Activated CD4-positive, CD25-positive, alpha-beta regulatory T cell (primary cell): ENCODE measurements at places on chromosomes 2 and 18.
A peak's percentile ranks its signal among the peaks of the same experiment; 100 is the strongest.

- DNase-seq: no peak
Measured at GRCh38 chr2:203708846-203709396, 2.5 kb downstream of the CD28 start.

DNA sequence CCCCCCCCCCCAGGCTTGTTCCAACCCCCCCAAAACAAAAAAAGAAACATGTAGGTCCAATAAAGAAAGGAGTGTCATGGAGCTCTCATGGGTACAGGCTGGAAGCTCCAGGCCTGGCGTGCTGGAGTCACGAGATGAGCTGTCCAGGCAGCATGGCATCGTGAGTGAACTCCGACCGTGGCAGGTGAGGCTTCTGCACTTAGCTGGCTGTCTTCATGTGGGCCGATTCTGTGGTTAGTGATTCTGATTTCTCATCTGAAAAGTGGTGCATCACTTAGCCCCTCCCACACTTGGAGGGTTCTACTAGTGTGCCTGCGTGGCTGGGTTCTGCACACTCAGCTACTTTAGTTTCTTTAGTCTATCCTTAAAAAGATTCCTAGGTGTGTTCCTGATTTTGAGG is 126.4 kb upstream of the MGAT5 start:
- DNase-seq: peak; percentile 22

- DNase-seq: no peak
Measured at GRCh38 chr2:134669731-134670669, 48.8 kb downstream of the TMEM163 start.

DNA sequence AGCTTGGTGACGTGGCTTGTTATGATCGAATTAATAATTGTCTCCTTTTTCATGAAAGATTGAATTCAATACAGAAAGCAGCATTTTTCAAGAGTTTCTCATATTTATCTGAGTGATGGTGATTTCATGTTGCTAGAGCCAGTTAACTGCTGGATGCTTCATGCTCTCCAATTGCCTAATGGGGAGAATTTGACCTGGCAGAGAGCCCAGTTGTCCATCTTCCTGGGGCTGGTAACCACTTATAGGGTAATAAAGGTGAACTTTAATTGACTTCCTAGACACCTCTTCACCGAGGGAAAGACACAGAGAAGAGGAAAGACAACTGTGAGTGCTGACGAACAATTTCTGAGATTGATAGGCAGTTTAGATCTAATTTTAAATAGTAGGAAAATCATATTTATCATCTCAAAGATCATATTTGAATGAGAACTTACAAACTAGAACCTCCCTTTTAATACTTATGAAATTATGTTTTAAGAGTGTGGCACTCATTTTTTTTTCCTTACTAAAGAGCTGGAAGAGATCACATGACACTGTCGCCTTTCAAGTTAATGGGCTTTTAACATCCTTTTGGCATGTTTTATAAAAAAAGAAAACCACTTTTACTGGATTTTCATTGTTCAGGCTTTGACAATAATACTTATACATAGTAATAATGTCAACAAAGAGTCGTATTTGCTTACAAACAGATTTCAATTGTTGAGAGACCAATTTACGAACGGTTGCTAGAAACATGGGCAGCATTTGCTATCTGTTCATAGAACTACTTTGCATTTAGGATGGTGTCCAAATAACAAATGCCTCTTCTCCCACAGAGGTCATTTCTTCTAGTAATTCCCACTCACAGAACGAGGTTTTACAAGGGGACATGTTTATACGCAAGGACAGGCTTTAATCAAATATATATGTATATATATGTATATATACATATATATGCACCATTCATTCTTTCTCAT is 153.3 kb downstream of the RAPGEF4 start:
- DNase-seq: no peak

GRCh38 chr2:200199576-200200263 is 106.8 kb upstream of the SPATS2L start:
- no peak for DNase-seq

- DNase-seq: peak; percentile 12
Measured at GRCh38 chr2:73232403-73233153, 461 bp downstream of the PRADC1 start.

DNA sequence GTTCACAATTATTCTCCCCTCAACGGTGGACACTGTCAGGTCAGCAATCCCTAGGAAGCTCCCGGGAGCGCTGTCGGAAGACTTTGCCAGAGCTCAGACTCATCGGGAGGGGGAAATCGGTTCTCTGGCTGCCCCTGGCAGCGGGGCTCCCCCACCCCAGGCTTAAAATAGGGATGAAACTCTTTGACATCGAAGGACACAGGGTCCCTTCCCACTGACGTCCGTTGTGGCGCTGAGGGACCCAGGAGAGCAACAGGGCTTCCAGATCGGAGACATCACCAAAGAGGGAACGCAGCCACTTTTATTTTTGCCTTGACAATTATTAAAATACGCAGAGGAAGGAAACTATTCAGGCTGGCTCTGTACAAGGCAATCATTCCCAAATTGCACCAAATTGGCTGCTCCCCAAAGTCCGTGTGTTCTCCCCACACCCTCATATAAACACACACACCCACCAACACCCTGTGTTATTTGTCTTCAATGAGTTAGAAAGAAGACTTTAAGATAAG is 249.0 kb downstream of the CDH20 start:
- DNase-seq: no peak

DNA sequence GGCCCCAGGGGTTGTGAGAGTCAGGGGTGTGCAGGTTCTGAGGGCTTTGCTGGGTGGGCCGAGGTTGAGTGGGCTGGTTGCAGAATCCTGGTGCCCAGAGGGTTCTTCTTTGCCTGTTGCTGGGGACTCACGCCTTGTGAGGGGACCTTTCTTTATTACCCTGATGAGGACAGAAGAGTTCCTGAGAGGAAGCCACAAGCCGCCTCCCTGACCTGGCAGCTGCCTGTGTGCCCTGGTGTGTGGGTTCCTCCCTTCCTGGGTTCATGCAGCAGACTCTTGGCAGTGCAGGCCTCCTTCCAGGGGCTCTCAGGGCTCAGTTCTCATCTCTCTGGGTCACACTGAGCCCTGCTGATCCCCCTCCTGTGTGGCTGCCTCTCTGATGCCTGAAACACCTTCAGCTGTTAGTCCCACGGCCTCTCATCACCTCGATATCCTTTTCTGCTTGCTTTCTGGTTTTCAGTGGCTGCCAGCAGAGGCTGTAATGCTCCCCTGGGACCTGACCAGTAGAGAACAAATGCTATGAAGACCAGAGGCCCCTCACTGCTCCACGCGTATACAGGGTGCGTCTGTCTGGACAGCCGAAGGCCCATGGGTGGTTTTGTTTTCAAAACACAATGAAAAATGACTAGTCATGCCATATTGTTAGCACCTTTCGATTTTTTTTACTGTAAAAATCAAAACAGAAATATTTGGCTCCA is 191.3 kb downstream of the AGAP1 start:
- DNase-seq: no peak

GRCh38 chr2:47888581-47889280 is 17.6 kb downstream of the FBXO11 start:
- no peak for DNase-seq

GRCh38 chr2:7945026-7945425 is 736.8 kb upstream of the ID2 start:
- no peak for DNase-seq

DNA sequence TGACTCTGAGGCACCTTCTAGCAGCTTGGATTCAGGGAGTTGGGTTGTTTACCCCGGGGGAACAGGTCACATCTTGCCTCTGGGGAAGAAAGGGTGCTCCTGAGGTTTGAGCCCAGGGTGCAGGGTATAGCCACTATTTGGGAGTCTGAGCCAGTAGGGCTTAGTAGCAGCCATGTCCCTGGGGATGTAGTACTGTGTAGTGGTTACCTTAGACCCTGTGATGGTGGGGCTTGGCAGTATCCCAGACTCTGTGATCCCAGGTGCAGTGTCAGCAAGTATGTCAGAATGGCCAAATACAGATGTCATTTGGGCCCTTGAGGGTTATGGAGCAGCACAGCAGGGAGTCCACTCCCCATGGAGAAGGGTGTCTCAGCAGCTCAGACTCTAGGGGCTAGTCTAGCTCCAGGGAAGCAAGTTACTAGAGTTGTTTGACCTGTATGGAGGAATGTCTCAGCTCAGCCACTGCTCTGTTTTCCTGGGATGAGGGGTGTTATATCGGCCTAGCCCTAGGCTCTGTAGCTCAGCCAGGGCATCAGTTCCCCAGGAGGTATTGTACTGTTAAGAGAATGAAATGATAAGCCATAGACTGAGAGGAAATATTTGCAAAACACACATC is 151.3 kb downstream of the UBR3 start:
- no peak for DNase-seq

DNA sequence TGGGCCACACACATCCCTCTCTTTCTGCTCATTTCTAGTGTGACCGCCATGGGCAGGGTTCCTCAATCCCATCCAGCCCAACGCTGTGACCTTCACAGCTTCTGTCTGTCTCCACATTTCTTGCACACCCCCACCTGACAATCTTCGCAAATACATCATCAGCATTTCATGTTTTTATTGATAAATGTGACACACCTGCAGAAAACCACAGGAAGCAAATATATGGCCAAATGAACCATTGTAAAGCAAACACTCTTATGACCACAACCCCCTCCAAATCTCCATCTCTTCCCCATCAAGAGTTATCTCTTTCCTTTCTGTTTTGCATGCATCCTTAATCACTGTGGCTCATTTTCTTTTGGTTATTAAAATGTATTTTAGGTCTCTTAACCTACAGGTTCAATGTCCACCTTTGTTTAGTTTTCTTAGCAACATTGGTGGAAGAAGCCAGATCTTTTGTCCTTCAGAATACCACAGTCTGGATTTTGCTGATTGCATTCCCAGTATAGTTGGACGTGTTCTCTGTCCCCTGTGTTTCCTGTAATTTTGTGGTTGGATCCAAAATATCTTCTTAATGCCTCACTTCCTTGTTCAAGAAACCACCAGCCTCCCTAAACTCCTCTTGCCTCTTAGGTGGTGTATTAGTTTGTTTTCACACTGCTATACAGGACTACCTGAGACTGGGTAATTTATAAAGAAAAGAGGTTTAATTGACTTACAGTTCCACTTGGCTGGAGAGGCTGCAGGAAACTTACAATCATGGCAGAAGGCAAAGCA is 9.8 kb upstream of the NCK2 start:
- DNase-seq: no peak

DNA sequence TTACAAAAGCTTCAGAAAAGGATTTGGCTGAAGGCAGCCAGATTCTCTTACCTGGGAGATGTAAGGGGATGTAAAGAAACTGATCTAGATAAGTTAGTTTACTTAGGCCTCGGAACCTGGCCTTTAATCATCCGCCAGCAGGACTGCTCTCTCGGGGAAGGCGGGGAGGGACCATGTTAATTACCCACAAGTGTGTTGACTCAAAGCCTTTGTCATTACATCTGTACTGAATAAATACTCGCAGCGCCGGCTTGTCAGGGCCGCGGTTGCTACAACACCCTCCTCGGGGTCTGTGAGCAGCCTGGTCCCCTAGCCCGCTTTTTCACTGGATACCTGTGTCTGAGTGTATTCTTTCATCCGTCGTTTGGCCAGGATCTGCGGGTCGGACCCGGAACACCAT is 6.7 kb downstream of the CHMP3 start:
- no peak for DNase-seq

GRCh38 chr2:237085248-237086221 is at the start of gene COPS8:
COPS8 (plus strand) TSS chr2:237085889; CDS start chr2:237085965, 76 bp downstream.
- DNase-seq: peak; percentile 87

DNA sequence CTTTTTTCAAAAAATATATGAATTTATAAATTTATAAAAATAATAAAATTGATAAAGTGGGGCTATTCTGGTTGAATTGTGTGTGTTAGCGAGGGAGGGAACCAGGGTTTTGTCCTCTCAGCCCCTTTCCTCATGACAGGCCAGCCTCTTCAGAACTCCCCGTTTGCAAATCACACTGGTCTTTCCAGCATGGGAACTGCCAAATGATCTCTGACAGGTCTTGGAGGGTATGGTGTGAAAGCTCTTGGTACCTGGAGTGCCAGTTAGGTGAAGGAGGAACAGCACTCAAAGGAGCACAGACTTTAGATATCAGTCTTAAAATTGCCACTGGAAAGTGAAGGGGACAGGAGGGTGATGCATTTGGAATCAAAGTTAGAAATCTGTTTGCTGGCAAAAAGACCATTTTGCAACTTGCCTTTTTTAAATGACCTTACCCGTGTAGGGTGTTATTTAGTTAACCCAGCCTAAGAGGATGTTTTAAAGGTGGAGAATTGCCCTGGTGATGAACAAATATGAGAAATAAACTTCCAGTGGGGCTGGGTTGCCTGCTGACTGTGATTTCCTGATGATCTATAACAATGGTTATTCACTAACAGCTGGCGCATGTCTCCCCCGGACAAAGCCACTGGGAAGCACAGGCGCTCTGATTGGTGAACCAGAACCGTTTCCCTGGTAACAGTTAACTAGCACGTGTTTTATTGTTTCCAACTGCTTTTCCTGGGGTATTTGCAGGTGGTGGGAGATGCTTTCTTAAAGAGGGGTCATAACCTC is 85.3 kb upstream of the EFEMP1 start:
- no peak for DNase-seq

DNA sequence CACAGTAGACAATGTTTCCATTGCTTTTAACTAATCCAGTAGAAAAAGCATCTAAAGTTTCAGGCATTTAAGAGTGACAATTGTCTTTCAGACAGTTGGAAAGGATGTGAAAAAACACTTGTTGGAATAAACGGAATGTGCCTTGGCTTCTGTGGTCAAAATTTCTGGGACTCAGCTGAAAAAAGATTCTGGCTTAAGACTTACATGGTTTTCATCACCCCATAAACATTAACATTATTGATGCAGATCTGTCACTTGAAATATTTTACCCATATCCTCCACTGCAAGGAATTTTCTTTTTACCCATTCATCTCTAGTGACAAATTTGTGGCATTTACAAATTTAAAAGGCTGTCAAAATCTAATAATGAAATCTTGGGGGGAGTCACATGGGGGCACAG is 166.0 kb downstream of the SRBD1 start:
- no peak for DNase-seq

- DNase-seq: no peak
Measured at GRCh38 chr2:215843579-215843978, 169.8 kb downstream of the MREG start.

GRCh38 chr2:53694096-53694771 is 73.4 kb upstream of the CHAC2 start:
- DNase-seq: no peak

DNA sequence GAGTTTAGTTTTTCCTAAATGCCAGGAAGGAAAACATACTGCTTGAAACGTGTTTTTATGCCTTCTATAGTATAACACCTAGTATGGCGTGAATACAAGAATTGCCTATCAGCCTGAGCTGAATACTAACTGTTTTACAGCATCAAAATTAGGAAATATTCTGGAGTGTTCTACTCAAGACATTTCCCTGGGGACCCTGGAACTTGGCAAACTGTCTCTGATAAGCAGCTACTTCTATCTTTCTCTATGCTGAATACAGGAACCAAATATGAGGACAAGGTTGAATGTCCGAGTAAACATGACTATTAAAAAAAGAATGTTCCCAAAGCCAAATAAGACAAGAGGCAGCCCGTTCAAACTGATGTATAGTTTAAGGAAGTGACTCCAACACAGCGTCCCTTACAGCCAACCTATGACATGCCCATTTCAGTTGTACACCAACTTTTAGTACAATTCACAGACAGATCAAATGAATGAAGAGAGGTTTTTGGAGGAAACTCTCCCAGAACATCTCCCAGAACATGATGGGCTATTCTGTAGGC is 951.3 kb upstream of the ACVR2A start:
- no peak for DNase-seq
